Stimulated activated CD8-positive, alpha-beta memory T cell treated with anti-CD3 and anti-CD28 coated beads, Interleukin-4, amount 100 ng/mL, for 1 hour (primary cell): ENCODE measurements at places on chromosomes 12 and 14.

DNA sequence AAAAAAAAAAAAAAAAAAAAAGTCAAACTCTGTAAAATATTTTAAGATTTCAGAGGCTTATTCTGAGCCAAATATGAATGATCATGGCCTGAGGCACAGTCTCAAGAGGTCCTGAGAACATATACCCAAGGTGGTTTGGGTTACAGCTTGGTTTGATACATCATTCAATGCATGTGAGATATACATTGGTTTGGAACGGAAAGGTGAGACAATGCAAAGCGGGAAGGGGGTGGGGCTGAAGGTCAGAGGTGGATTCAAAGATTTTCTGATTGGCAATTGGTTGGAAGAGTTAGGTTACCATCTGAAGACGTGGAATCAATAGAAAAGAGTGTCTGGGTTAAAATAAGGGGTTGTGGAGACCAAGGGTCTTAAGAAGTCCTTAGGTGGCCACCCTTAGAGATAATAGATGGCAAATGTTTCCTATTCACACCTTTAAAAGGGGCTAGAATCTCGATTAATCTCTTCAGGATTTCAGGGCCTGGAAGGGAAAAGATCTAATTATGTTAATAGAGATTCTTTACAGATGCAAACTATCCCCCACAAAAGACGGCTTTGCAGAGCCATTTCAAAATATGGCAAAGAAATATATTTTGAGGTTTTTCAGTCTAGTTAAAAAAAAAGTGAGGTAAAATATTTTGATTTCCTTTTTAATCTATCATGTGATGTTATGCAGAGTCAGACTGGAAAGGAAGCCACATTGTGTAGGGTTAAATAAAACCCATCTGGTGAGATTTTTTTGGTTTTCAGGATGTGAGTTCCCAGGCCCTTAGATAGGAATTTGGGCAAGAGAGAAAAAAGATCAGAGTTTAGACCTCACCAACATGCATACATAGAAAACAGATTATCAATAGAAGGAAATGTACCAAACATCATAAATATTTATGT is 173.8 kb upstream of the CNOT2 start:
- no peak for DNase-seq

DNA sequence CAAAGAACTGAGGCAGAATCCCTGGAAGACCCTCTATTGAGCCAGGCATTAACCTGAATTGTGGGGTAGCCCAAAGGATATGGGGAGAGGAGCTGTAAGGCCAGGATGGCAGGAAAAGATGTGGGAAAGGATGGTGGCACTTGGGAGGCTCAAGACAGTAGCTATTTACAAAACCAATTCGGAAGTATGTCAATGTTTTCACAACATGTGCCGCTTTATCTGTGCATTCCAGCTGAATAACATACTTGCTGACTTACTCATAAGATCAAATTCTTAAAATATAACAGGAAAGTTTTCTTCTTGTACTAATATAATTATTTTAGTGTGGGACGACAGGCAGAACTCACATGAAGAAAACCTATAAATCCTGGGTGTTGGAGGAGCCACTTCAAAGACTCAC is 10.6 kb downstream of the BBS10 start:
- no peak for DNase-seq

GRCh38 chr14:88541324-88541723 is 13.5 kb downstream of the PTPN21 start:
- DNase-seq: no peak

DNA sequence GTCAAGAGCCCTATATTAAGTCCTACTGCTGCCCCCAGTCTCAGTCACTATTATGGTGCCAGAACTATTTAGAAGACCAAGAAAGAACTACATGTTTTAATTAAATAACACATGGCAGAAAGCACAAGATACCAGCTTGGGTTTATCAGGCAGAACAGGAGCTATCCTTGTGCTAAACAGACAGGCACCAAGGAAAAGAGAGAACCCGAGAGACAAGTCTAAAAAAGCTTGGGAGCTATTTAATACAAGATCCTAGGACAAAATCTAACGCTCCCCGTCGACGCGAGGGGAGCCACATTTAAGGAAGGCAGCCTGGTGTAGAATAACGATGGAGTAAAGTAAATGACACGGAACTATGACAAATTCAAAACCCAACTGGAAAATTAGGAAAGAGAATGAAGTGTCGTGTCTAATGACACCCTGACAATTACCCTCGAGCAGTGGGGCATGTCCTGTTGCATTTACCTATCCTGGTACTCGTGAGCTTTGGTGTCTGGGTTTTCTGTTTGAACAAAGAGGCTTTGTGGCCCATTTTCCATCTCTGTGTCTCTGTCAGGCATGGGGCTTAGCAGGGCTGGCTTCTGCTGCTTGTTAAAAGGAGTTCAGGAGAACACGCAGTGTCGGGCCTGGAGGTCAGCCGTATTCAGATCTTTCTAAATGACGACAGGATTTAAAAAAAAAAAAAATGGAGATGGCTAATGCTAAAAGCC is 140.6 kb downstream of the ETNK1 start:
- DNase-seq: no peak

GRCh38 chr12:122021193-122021821 is 377 bp upstream of the BCL7A start:
- DNase-seq: no peak

GRCh38 chr14:93269341-93270068 is 62.4 kb downstream of the UBR7 start:
- no peak for DNase-seq

DNA sequence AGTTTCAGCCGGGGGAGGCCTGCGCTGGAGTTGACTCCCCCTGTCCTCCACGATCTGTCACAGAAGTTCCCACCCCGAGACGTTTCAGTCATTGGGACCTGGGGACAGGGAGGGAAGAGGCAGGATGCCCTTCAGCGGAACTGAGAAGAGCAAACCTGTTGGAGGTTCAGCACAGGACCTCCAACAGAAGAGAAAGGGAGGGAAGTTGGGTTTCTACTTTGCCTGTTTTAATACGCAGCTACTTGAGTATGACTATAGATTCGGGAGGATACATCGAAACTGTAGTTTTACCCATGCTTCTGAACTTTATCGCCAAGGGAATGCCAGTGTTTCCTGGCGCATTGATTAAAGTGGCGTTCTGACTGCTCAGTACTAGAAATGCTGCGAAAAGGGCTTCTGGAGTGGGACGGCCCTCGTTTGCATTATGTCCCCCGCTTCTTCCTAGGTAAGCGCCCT is 2.3 kb upstream of the DUSP6 start:
- DNase-seq: no peak

DNA sequence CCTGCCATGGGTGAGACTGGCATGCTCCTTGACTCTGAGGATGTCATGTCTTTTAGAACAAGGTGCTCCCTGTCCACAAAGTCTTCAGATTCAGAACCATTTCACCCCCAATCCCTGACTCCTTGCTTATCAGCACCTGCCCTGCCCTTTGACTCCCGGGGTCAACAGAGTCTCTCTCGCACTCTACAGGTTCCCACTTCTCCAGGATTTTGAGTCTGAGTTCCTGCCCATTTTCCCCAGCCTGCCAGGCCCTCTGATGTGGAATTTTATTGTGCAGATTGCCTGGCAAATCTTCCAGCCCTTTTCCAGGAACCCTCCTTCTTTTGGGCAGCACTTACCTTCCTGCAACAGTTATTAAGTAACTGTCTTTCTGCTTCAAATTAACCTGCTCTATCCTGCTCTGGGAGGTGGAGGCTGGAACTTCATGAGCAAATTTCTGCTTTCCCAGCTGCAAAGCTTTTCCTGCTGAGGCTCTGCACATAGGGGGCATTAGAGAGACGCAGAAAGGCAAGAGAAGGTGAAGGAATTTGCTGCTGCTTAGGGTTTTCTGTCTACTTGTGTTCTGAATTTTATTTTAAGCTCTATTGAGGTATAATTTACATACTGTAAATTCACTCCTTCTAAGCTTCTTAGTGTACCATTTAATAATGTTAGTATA is 259.1 kb downstream of the PCNX1 start:
- DNase-seq: no peak

DNA sequence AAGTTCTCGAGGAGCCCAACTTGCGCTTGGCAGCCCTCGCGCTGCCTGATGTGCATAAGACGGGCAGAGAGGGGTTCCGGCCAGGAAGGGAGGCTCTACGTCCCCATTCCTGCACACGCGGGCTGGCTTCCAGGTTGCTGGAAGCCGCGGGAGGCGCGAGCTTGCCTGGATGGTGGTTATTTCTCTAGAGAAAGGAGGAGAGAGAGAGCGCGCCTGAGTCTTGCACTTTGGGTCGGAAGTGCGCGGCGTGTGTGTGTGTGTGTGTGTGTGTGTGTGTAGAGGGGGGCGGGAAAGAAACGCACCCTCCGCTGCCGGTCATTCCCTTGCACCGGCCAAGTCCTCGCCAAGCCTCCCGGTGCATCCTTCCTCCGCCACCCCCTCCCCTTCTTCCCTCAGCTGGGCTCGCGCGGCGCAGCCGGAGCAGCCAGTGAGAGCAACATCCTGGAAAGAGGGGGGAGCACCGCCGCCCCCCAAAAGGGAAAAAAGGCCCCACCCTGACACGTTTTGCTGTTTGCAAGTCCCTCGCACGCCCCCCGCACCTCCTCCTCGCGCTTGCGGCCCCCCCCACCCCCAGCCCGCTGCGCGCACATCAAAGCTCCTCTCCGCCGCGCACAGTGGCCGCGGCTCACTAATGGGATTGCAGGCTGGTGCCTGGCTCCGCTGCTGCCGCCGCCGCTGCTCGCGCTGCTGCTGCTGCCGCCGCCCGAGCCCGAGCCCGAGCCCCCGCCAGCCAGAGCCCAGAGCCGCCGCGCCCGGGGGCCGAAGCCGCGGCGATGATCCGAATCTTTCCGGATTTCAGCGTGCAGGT is 4.4 kb upstream of the NPAS3 start:
- no peak for DNase-seq

DNA sequence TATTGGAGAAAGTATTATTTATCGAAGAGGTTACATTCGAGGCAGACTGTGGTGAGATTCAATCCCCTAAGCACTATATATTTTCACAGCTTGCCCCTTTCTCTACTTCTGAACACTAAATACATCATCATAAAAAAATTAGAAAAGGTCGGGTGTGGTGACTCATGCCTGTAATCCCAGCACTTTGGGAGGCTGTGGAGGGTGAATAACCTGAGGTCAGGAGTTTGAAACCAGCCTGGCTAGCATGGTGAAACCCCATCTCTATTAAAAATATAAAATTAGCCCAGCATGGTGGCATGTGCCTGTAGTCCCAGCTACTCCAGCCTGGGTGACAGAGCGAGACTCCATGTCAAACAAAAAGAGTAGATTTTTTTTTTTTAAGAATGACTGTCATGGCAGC is 70.6 kb upstream of the MYF6 start:
- DNase-seq: no peak

GRCh38 chr14:68230950-68231717 is 411.6 kb downstream of the RAD51B start:
- no peak for DNase-seq

- no peak for DNase-seq
These were observed 36.2 kb upstream of the MDM1 start for GRCh38 chr12:68368327-68368726.

GRCh38 chr12:88952562-88952942 is 372.3 kb upstream of the KITLG start:
- no peak for DNase-seq

DNA sequence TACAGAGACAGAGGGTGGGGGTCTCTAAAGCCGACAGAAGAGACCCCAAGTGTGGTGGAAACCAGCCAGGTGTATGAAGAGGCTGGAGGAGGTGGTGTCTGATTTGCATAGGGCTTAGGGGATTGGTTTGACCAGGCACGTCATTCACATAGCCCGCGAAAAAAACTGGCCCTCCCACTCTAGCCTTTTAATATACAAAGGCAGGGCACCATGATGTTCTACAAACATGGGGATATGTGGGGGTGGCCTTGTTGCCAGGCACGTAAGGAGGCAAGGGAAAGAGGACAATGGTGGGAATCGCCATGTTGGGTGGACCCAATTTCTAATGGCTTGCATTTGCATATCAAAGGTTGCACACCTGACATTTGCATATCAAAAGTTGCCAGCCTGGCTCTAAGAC is 13.2 kb downstream of the LALBA start:
- no peak for DNase-seq

- DNase-seq: no peak
These were observed 27.4 kb upstream of the BATF start for GRCh38 chr14:75494896-75495295.

DNA sequence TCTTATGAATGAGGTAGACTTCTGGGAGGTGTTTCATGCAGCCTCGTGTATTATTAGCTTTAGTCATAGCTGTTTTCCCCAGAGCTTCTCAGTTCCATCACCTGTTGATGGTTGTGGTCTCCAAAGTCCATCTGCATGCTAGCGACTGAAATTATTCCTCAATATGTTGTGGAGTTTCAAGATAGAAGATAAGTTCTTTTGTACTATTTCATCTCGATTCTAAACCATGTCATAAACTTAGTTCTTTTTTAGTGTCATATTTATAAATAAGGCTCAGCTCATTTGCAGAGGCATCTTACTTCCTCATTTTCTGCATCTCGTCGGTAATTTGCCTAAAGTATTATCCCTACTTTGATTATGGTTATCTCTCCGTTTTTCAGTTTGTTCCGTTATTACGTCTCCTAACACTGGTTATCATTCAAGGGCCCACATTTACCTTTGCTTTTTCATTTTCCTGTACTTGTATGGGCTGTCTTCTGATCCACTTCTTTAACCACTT is 119.1 kb downstream of the ITPR2 start:
- no peak for DNase-seq

DNA sequence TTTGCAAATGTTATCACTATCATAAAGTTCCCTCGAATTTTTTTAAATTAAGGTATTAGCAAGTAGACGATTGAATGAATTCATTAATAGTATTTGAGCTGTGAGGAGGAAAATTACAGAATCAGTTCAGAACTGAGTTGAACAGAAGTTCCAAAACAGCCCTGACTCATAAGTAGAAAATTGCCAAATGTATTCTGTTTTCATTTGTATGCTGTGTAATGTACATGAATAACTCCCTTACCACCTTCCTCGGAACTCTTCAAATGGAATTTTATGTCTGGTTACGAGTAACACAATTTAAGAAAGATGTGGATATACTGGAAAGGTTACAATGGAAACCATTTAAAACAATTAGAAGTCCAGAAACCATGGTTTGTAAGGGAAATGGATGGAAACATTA is 283.3 kb upstream of the FAR2 start:
- no peak for DNase-seq

DNA sequence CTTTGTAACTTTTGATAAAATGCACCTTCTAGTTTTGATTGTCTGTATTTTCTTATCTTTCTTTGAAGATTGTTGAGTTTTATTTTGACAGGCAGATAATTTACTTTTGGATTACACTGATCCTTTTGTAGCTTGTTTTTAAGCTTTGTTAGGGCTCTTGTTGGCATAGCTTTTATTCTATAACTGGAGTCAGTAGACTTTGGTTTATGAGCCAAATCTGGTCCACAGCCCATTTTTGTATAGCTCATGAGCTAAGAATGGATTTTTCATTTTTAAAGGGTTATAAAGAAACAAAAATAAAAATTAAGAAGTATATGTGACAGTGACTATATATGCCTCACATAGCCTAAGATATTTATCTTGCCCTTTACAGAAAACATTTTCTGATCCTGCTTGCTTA is 142.3 kb downstream of the FUT8 start:
- DNase-seq: no peak

GRCh38 chr12:113070117-113070906 is 13.8 kb downstream of the DTX1 start:
- no peak for DNase-seq
